ENCODE measurements at places on chromosomes 5 and 9.

DNA sequence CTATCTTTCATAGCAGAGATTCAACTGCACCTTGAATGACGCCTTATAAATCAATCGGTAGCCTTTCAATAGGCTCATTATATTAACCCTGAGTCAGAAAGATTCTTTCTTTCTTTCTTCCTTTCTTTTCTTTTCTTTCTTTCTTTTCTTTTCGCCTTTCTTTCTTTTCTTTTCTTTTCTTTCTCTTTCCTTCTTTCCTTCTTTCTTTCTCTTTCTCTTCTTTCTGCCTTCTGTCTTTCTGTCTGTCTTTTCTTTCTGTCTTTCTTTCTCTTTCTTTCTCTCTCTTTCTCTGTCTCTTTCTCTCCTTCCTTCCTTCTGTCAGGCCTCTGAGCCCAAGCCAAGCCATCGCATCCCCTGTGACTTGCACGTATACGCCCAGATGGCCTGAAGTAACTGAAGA is 86.0 kb upstream of the CLINT1 start:
- DNase-seq = no peak

- peak; percentile 55 for DNase-seq
Measured at GRCh38 chr5:172680921-172681320, 39.9 kb downstream of the NEURL1B start.

DNA sequence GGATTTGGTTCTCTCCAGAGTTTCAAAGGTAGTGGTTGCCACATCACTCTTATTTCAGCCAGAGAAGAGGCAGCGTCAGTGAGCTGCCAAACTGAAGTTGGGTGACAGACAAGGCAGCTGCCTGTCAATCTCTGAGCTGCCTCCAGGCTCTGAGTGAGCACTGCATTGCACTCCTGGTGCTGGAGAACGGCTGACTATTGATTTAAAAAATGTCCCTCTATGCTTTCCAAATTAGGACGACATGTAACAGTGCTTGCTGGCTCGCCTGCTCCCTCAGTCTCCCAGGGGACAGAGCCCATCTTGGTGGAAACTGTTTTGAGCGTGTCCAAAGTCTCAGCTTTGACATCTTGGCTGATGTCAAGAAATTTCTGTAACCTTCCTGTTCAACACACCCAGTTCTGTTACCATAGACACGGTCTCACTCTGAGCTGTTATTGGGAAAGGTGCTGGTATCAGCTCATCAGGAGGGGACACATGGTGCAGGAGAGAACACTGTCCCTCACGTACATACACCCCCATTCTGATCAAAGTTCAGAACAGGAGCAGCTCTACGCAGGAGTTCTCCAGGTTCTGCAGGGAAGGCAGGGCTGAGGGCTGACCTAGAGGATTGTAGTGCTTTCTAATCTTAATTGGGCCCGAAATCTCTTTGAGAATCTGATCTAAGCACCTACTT is 15.7 kb downstream of the PCDH12 start:
- no peak for DNase-seq

DNA sequence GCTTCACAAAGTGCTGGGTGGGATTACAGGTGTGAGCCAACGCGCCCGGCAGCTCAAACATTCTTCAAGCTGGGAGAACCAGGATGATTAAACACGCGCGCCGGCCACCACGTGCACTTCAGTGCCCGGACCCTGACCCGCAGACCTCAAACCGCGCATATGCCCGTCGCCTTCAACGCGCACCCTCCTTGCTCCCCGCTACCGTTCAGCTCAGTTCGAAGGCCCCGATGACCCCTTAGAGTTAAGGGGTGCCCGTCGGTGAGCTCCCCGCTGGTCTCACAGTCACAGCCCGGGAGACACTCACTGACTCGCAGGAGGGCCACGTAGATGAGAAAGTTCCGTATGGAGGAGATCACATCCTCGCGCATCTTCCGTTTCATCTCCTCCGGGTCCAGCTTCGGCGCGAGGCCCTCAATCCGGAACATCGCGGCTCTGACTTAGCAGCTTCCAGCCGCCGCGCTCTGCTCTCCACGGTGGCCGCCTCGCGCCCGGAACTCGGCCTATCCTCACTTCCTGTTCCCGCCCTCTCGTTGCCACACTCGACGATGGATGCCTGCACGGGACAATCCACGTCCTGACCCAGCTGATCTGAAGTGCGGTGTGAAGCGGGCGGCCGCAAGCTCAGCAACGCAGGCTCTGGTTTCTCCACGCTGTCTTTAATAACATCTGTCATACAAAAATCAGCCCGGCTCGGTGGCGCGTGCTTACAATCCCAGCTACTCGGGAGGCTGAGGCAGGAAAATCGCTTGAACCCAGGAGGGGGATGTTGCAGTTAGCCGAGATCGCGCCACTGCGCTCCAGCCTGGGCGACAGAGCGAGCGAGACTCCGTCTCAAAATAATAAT is at the start of gene TOMM5:
TSS of gene TOMM5 (minus strand) at position 490 of the 844 bp plus-strand sequence. CDS start at position 425, 65 bp downstream.
- peak; percentile 93 for DNase-seq

- no peak for DNase-seq
Measured at GRCh38 chr5:32785611-32786254, 74.6 kb downstream of the NPR3 start.

DNA sequence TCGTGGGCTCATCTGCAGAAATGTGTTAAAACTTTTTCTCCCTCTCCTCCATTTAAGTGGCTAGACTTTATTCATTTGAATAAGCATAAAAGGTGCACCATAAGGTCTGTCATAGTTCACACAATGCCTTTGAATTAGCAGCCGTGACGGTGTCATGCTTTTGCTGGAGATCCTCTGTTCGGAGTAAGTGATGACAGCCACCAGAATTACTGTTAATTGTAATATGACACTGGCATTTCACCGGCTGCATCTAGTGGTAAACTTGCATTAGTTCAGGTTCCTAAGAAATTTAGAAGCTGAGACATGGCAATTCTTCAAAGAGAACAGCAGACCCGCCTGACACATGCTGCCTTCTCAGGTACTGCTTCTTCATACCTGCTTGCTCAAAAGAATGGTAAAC is 241.7 kb downstream of the EBF1 start:
- DNase-seq = no peak

GRCh38 chr5:157745041-157745456 is 1.5 kb downstream of the LSM11 start:
- DNase-seq = no peak

All from NAMALWA (cell line).